Activated effector memory CD4-positive, alpha-beta T cell treated with Interleukin-2 at 50 U/mL for 16 hours (primary cell): ENCODE measurements at places on chromosomes 12 and 14.

GRCh38 chr12:92552412-92553108, 150.2 kb upstream of the PLEKHG7 start:
- DNase-seq = no peak

- DNase-seq = no peak
Measured at GRCh38 chr12:45368841-45369489, 153.1 kb downstream of the ANO6 start.

- DNase-seq = no peak
Measured at GRCh38 chr12:102234599-102234998, 37.0 kb upstream of the PMCH start.

DNA sequence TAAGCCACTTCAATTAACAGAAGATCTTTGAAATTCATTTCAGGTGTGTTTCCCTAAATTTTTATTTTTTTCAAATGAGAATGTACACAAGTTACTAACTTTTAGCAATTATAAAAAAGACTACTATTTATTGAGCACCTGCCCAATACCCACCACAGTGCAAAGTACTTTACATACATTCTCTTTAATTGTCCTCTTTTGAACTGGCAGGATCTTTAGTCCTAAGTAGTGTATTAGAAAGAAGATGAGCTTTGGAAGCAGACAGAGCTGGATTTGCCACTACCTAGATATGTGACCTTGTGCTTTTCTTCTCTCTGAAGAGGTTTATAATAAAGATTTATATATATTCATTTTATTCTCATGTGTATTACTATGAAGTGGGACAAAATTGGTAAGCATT, 63.7 kb downstream of the TMEM117 start:
- no peak for DNase-seq

GRCh38 chr12:91818227-91819131, 327.2 kb downstream of the BTG1 start:
- no peak for DNase-seq

DNA sequence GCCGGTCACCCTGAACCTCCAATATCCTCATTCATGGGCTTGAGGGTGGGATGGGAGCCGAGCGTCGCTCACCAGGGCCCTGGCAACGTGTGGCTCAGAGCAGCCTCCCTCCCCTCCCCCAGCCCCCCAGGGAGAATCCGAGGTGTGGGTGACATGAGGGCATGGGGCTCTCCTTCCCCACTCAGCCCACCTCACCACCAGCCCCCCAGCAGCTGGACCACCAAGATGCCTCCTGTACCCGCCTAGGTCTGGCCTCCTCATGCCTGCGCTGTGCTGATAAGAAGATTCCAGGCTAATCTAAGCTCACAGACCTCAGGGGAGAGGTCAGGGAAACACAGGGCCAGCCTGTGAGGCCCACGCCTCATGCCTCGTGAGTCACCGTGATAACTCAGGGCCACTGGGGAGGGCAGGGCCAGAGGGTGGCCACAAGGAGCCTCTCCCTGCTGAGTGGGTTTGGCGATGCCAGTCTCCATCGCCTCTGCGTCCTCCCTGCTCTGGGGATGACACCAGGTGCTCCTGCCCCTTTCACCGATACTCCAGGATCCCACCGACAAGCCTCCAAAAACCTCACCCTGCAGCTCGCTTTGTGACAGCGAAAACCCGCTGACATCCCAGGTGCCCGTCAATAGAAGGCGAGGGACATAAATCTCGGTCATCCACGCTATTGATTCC, 56.9 kb downstream of the TESC start:
- no peak for DNase-seq

DNA sequence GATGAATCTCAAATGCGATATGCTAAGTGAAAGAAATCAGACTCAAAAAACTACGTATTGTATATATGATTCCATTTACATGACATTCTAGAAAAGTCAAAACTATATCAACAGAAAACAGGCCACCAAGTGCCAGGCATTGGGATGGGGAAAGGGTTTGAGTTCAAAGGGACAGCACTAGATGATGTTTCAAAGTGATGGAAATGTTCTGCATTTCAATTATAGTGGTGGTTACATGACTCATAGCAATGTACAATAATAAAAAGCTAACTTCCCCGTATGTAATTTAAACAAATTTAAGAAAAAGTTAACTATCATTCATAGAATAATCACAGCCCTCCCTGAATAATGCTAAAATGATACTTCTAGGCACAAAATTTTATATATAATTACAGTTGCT, 13.5 kb downstream of the HECTD1 start:
- DNase-seq = no peak

DNA sequence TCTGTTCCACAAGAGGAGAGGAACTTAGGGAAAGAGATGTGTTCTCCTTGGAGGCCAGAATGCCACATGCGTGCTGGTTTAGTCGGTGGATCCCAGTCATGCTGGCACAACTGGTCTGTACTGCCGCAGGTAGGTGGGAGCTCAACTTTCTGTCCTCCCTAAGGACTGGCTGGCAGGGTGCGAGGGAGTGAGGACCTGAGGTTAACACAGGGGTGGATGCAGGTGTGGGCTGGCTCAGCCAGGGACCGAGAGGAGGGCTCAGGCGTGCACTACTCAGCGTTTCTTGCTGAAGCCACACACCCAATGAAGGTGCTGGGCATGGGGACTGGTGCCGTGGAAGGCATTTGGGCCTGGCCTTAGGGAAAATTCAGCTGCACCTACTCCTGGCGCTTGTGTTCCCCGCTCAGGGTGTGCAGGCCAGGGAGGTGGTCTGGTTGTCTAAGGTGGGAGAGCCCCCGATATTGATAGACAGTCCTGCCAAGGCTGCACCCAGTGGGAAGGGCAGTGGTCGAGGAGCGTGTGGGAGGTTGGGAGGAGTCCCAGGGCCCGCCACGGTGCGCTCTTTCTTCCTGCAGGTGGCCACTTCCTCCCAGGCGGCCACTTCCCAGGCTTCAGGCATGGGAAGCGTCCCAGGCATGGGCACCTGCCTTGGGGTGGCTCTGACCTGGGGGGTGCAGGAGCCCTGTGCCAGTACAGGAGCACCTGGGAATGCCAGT, 138.4 kb downstream of the ADGRD1 start:
- no peak for DNase-seq

DNA sequence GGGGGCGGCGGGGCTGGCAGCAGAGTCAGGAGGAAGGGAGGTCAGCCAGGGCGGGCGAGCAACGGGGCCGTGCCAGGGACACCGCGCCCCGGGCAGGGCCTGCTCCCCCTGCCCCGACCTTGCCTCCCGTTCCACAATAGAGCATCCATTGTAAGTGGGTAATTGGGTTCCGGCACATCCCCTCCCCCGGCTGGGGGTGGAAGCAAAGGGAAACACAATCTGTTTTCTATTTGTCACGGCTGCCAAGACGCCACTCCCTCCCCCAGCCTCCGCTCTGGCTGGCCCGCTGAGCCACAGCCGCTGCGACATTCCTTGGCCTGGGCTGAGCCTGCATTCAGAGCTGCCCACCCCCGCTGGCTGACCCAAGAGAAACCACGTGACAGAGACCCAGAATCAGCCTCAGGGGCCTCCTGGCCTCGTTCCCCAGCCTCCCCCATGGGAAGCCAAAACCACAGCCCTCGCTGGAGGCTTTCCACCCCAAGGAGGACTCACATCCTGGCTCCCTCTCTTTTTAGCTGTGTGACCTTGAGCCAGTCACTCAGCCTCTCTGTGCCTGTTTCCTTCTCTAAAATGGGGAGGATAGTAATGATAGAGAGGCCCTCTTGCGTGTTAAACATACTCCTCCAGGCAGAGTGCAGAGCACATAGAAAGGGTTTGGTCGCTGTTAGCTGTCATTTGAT, 117.6 kb downstream of the SCARB1 start:
- DNase-seq = no peak

DNA sequence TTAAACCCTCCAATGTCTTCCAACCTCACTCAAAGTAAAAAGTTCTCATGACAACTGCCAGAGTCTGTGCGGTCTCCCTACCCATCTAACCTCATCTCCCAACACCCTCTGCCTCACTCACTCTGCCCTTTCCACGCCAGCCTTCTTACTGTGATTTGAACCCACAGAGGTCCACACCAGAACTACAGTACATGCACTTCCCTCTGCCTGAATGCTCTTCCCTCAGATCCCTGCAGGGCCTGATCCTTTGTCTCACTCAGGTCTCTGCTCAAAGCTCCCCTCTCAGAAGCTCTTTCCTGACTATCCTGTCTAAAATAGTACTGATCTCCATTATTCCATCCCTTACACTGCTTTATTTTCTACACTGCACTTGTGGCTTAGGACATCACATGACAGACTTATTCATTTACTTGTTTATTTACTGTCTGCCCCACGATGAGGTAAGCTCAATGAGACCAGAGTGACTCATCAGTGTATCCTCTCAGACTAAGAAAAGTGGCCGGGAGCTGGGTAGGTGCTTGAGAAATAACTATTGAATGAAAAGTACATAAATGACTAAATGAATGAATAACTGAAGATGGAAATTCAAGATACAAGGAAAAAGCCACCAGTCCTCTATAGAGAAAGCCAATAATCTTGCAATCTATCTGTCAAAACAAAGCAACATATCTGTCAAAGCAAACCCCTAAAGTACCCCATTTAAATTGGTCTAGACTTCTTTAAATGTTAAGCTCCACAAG, 17.1 kb downstream of the POMT2 start:
- DNase-seq = no peak

- no peak for DNase-seq
Measured at GRCh38 chr14:102951799-102952198, 29.3 kb downstream of the AMN start.

GRCh38 chr12:27095346-27095745, 13.0 kb upstream of the C12orf71 start:
- DNase-seq = no peak

GRCh38 chr14:54582334-54582733, 15.4 kb downstream of the SAMD4A start:
- no peak for DNase-seq

DNA sequence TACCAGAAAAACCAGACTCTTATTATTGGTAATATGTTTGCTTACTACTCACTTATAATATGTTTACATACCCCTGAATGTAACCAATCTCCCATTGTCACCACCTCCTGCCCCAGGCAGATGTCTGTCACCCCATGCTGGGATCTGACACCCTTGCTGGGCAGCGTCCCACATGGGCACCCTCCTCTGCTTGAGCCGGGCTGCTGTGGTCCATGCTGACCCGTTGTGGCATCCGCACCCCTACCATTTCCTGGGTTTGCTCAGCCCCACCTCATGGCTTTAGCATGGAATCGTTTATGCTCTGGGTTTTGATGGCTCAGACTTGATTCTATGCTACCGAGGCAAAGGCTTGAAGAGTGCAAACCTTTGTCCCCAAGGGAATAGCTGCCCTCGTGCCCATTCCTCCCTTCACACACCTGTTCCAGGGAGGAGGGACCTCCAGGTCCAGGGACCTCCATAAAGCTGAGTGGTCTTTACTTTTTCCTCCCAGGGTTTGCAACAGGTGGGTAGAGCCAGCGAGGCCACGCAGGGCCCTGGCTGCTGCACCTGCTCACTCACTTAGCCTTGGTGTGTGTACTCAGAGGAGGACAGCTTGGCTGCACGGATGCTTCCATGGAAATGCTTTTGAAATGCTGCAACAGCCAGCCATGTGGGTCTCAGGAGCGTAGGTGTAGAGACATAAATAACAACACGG, 68.7 kb downstream of the PRMT8 start:
- no peak for DNase-seq

DNA sequence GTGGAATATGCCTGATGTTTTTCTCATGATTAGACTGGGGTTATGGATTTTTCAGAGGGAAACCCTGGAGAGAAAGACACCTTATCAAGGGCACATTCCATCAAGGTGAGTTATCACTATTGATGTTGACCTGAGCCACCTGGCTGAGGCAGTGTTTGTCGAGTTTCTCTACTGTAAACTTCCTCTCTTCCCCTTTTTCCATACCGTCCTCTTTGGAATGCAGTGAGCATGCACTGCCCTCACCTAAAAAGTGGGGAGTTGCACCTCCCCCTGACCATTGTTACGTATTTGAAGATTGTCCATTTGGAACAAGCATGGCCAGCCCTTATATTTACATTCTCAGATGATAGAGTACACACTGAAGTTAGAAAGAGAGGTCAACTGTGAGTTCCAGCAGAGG, 53.9 kb upstream of the PWP1 start:
- DNase-seq = no peak

DNA sequence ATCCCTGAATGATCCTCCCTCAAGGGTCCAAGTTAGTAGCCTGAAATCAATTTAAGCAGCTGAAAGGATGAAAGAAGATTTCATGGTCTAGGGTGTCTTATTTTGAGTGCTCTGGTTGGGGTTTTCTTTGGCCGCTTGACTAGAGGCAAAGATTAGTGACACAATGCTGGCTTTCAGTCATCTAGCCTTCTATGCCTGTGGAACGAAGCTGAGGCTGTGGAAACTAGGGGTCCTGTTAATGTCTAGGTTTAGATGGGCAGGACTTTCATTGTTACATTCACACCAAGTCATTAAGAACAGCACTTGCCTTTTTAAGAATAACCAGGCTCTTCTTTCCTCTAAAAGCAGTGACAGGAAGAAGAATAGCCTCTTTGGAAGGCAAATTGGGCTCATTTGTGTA, 253.8 kb upstream of the E2F7 start:
- no peak for DNase-seq

GRCh38 chr14:104881369-104881979, 16.4 kb downstream of the CEP170B start:
- no peak for DNase-seq

DNA sequence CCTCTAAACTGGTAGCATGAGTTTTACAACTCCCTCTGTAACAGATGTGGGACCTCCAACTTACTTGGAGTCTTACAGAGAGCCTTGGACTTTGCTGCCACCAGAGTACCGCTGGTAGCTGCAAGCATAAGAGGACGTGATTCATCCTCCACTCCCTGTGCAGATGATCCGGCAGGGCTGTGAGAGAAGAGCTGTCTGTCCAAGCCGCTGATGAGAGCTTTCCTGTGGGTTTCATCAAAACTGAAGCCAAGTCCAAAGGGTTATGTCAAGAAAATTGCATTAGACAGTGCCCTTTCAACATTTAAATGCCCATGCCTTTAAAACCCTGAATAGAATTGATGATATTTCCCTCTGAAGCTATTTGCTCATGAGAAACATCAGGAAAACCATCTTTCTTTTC, 85.8 kb downstream of the LLPH start:
- DNase-seq = no peak

GRCh38 chr14:54381821-54382220, 15.0 kb upstream of the CDKN3 start:
- DNase-seq = no peak

GRCh38 chr12:12717586-12718380, 615 bp downstream of the CDKN1B start:
- no peak for DNase-seq

DNA sequence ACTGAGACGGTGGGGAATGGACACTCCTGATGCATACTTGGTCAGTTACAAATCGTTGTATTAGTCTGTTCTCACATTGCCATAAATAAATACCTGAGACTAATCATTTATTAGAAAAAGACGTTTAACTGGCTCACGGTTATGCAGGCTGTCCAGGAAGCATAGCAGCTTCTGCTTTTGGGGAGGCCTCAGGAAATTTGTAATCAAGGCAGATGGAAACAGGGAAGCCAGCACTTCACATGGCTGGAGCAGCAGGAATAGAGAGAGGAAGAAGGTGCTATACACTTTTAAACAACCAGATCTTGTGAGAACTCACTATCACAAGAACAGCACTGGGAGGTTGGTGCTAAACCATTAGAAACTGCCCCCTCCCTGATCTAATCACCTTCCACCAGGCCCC, 418.2 kb downstream of the FLRT2 start:
- DNase-seq = no peak

- DNase-seq = no peak
Measured at GRCh38 chr12:45558353-45558752, 171.2 kb upstream of the ARID2 start.
